EH (cell line): ENCODE measurements at places on chromosomes 11 and 22.
A peak's percentile ranks its signal among the peaks of the same experiment; 100 is the strongest.

DNA sequence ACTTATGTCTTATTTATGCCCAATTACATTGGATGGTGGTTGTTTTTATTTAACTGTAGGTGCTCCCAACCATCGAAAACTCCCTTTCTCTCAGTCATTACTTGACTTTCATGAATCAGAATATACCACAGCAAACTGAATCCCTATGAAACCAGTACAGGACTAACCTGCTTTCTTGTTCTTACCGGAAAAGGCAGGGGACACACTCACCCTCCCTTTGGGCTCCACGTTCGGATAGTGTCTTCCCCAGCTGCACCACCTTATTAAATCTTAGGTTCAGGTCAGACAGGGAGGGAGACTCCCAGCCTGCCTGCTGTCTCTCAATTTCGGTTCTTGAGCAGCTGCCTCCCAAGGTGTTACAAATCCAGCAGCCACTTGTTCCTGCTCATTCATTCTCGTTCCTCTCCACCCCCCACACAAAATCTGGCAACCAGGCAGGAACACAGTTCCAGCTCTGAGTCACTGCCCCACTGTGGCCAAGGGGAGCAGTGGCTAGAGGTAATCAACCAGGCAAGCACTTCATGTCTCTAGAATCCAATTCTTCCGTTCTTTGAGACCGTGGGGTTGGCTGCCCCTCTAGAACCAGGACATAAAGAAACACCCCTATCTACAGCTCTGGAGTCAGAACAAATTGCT is 133.0 kb downstream of the PLEKHA7 start:
- peak; percentile 36 for DNase-seq

- DNase-seq = no peak
Measured at GRCh38 chr11:34585304-34585734, 35.6 kb upstream of the EHF start.

GRCh38 chr11:69202511-69203221 is 46.9 kb downstream of the SMIM38 start:
- no peak for DNase-seq

- peak; percentile 88 for DNase-seq
Measured at GRCh38 chr11:28743061-28743550, 634.9 kb downstream of the METTL15 start.

DNA sequence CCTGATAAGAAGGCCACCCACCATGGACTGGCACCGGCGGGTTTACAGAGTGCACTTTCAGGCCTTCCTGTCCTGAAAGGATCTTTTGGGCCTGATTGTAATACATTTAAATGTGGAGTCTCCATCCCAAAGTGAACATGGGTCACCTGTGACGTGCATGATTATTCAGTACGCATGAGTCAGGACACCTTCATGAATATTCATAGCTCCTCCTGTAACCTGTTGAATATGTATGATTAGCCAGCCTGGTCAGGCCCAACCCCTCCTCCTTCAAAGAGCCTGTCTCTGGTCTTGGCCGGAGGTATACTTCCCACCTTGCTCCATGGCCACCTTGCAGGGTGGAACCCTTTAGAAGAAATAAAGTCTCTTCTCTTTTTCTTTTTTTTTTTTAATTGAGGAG is 75.9 kb upstream of the NUP50 start:
- DNase-seq = no peak

- DNase-seq = no peak
Measured at GRCh38 chr11:62646825-62647608, 604 bp upstream of the GANAB start.

DNA sequence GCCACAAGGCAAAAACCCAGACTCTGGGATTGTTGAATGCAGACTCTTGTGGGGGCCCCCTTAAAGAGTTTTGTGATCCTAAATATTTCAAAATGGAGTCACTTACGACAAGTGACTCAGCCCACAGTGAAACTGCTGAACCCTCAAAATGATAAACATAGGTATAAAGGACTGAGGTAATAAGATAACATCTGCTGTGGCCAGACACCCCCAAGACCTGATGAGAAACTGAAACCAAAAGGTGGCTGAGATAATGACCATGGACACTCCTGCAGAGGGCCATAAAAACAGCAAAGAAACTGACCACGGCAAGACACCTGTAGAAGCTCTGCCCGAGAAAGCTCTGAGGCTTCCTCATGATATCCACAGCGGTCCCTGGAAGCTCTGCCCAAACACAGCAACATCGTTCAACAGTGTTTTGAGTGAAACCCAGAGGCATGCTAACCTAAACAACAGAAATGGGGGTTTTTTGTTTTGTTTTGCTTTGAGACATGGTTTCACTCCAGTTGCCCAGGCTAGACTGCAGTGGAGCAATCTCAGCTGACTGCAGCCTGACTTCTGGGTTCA is 1.6 kb upstream of the PLAAT4 start:
- DNase-seq = no peak

GRCh38 chr11:118689503-118689851 is 10.0 kb upstream of the TREH start:
- no peak for DNase-seq

GRCh38 chr11:44316659-44317240 is 6.8 kb upstream of the ALX4 start:
- DNase-seq = no peak

DNA sequence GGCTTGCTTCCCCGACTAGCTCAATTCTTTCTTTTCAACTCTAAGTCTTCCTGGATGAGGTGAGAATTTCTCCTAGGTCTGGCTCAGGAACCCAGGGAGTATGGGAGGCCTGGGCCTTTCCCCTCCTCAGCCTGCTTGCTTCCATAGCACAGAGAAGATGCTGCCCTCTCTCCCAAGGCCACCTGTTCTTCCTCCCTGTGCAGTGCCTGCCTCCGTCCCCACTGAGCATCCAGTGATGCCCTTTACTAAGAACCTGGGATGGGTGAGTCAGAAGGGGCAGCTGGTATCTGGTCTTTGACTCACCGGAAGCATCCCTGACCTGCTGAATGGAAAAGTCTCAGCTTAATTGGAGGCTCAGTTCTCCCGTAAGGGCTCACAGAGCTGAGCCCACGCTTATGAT is 607.9 kb downstream of the BUD13 start:
- DNase-seq = no peak

DNA sequence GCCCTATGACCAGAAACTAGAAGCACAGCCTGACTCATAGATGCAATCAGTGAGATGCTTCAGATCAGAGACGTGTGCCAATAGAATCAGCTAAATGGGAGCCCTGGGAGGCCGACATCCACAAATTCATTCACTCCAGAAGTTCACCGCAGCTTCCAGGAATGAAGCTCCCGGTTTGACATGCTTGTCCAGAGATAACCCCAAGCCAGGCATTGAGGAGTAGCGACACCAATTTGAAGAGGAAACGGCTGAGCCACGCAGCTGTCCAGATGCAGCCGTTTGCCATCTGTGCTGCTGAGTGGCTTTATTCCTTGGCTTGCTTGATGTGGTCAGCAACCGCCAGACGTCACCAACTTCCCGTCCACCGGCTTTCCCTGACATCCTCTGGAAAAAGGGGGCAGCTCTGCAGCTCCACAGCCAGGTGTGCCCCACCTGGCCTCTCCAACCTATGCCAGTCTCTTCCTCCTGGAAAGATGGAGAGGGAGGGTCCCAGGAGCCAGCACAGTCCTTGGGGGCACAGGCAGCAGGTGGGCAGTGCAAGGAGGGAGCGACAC is 123.9 kb upstream of the OPCML start:
- DNase-seq = no peak

DNA sequence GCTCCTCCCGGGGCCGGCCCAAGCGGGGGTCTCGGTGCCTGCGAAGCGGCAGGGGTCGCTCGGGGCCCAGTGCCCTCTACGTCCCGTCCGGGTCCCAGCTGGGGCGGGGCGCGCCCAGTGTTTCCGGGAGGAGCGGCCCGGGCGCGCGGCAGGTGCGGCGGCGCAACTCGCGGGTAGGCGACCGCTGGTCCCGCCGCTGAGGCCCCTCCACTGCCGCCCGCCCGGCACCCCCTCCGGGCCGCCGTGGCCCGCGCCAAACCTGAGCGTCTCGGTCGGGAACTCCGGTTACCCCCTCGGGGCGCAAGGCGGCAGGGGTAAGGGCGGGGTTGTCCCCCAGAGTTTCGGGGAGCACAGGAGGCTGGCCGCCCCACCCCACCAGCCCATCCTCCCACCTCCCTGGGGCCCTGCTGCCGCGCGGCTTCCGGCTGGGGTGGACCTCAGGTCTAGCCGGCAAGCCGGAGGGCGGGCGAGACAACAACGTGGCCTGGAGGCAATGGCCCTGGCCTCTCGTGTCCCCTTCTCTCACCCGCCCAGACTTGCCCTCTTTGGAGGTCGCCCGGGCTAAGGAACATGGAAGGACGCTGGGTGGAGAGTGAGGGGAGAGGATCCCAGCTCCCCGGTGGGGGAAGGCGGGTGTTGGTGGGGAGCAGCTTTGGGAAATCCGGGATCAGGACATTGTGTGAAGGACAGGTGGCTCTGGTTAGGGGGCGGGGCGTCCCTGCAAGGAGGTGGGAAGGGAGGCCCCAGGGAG is 398 bp upstream of the CRACR2B start:
- no peak for DNase-seq

- peak; percentile 22 for DNase-seq
Measured at GRCh38 chr11:10844356-10844755, 13.5 kb downstream of the ZBED5 start.

DNA sequence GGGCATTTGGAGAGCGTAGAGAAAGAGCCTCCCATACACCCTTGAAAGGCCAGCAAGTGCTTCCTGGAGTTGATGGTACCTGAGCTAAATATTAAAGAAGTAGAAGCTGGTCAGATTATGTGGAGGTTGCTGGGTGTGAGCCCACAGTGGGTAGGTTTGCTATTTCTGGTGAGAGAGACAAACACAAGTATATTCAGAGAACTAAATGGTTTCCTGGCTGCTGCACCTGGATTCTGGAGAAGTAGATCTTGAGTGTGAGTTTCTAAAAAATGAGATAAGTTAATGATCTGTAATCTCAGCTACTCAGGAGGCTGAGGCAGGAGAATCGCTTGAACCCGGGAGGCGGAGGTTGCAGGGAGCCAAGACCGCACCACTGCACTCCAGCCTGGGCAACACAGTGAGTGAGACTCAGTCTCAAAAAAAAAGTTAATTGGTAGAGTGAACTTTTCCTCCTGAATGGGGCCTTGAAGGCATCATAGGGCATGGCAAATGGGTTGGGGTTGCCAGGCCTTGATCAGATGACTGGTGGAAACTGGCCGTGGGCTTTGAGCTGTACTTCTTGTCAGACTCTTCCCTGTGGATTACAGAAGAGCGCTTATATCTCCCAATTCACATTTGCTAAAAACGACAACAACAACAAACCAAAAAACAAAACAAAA is 75.8 kb downstream of the ADAMTS15 start:
- no peak for DNase-seq

- DNase-seq = peak; percentile 78
Measured at GRCh38 chr22:38272373-38273134, at the start of gene TMEM184B. Gene TMEM184B, minus strand, starts transcription at chr22:38273010. Its CDS starts 25,049 bp downstream, at chr22:38247961.

DNA sequence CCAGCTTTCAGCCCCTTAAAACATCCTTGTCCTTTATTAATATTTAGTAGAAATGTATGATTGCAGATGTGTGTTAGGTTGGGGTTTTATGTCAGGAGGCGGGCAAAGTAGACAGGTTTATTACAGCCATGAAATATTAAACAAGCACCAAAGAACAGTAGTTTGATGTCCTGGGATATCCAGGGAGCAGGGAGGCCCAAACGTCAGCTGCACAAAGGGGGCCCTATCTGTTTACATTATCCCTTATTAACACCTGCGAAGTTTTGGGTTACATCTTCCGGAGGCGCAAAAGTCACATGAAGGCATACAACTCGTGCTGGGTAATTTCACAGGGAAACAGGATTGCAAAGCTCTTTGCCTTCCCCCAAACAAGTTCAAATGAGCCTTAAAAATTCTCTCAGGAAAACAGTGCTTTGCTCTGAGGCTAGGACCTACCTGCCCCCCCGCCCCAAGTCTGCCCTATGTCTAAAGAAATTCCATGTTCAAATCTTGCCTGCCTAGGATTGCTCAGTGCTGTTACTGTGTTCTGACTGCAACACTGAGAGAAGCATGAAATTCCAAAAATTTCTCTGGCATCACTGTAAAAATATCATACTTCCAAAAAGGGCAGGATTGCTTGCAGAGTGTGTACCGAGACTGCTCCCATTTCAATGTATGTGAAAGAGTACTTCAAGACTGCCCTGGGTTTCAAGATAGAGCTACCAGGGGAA is 8.9 kb downstream of the MN1 start:
- DNase-seq = peak; percentile 4

GRCh38 chr11:92107331-92107730 is 117.3 kb upstream of the FAT3 start:
- DNase-seq = no peak

DNA sequence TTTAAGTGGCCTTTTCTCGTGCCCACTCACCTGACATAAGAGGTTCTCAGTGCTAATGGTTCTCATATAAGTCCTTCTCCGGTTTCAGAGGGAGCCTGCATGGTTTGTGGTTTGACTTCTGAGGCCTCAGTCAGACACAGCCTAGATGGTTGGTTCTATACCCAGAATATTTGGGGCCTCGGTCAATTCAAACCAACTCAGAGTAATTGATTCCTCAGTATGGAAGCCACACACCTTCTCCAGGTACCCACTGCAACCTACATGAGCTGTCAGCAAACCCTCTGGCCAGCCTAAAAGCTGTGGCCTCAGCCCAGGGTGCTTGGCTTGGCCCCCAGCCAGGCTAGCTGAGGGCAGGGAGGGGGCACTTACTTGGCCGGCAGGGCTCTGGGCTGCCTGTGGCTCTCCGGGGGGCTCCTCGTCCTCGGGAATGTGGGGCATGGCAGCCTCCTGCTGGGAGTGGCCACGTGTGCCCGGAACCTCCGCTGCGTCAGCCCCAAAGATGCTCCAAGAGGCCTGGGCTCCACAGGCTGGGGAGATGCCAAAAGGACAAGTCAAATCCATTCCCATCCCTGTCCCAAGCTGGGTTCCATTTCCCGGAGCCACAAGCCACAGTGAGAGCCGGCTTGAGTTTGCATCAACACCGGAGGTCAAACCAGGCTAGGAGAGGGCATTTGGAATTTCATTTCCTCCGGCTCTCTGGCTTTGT is 41.7 kb downstream of the IRAG1 start:
- no peak for DNase-seq

DNA sequence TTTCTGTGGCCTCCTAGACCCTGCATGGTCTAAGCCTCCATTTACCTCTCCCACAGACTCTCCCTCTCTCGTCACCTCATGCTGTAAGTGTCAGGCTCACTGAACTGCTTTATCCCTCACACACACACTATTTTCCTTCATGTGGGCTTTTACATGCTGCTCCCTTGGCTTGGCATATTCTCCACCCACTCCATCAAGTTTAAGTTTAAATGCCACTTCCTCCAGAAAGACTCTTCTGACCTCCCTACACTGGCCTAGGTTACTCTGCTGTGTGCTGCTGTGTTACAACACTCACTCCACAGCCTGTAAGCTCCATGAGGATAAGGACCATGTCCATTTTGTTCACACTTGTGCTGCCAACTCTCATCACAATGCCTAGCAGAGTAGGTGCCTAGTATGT is 2.5 kb downstream of the DCHS1 start:
- no peak for DNase-seq
